Suppressor macrophage (primary cell): ENCODE measurements at places on chromosomes 5 and 9.

- DNase-seq, result no peak
Observed at GRCh38 chr5:179258922-179259730, 86.1 kb downstream of the ADAMTS2 start.

GRCh38 chr5:38670878-38671277, 114.4 kb upstream of the LIFR start:
- no peak for DNase-seq

DNA sequence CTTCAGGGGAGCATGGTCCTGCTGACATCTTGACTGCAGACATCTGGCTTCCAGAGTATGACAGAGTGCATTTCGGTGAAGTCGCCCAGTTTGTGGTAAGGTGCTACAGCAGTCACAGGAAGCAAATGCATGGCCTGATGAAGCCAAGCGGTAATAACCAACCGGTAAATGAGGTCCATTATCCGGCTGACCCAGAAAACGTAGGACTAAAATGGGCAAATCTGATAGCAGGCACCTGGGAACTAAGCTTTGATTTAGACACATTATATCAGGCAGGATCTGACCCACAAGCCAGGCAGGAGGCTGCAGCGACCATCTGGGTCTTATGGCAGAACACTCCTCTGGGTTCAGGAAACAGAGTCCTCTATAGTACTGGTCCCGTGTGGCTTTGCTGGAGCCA, 454.6 kb downstream of the GADD45G start:
- no peak for DNase-seq

DNA sequence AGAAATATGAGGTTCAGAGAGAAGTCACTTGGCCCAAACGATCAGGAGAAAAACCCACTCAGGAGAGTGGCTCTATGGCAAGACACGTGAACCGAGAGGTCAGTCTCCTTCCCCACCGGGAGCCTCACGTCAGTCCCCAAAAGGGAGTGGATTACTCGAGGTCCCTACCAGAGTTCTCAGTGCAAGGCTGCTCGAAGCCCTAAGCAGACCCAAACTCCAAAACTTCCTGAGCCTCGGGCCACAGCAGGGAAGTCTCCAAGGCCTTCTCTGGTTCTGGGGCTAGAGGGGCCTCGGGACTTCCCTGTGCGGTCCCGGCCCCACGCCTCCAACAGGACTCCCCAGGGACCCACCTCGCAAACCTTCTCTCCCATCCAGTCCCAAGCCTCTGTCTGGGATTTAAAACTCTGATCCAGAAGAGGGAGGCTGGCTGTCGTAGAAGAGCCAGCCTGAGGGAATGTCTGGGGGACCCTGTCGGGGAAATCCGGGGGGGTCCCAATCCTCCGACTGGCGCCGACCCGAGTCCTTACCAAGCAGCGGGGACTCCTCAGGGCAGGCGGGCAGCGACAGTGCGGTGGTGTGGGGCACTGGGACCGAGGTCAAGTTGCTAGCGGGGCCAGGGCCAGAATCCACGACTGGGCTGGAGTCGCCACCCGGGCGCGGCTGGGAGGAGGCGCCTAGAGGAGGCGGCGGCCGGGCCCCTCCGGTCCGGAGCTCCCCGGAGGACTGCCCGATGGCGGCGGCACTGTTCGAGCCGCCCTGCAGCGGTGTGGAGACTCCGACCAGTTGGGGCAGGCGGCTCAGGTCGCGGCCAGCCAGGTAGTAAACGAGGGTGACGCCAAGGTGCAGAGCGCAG, 679 bp downstream of the B4GALT1 start:
- peak; percentile 36 for DNase-seq

DNA sequence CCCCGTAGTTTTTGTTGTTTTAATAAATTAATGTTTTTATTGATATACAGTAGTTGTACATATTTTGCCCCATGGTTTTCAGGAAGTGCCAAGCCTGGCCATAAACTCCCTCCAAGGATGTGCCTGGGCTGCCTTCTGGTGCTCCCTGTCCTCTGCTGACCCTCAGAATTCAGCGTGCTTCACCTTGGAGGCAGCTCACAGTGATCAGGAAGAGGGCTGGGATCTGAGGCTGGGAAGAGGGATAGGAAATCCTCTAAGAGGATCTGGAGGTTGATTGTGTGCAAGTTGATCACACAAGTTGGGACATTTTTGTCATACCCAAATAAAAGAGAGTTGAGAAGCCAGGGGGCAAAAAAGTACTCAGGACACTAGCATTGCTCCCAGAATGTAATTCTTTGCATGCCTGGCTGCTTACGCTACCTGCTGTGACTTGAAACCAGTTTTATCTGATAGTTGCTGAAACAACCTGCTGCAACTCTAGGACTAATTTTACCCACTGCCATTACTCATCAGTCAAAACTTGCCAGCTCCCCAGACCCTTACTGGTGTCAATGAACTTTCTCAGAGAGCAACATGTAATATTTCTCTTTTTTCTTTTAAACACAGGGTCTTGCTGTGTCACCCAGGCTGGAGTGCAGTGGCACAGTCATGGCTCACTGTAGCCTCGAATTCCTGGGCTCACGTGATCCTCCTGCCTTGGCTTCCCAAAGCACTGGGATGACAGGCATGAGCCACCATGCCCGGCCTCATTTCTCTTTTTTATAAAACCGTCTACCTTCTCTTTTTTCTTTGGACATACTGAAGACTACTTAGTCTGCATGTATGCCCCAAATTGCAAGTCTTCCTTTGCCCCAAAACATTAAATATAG, 29.0 kb downstream of the PDE6A start:
- DNase-seq, result no peak

GRCh38 chr5:105413406-105413990, 1850.9 kb upstream of the NUDT12 start:
- DNase-seq, result no peak

DNA sequence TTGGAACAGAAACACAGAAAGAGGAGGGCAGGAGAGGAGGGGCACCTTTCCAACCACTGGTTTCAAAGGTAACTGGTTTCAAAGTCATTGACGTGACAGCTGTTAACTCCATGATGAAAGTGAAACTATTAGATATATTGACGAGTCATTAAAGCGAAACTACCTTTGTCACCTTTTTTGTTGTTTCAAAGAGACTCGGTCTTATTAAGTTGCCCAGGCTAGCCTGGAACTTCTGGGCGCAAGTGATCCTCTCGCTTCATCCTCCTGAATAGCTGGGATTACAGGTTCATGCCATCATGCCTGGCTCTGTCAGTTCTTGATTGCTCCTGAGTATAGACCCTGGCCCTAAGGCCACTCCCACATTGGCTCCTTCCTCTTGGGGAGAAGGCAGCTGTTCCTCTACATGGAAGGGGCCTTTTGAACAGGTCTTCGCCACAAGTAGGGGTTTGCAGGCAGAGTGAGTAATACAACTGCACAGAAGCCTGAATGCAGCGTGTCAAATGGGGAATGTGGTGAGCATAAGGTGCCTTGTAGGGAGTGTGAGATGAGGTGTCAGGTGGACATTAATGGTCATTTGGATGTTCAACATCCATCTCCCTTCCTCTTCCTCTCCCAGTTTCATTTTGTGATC, 3.4 kb upstream of the F12 start:
- no peak for DNase-seq

DNA sequence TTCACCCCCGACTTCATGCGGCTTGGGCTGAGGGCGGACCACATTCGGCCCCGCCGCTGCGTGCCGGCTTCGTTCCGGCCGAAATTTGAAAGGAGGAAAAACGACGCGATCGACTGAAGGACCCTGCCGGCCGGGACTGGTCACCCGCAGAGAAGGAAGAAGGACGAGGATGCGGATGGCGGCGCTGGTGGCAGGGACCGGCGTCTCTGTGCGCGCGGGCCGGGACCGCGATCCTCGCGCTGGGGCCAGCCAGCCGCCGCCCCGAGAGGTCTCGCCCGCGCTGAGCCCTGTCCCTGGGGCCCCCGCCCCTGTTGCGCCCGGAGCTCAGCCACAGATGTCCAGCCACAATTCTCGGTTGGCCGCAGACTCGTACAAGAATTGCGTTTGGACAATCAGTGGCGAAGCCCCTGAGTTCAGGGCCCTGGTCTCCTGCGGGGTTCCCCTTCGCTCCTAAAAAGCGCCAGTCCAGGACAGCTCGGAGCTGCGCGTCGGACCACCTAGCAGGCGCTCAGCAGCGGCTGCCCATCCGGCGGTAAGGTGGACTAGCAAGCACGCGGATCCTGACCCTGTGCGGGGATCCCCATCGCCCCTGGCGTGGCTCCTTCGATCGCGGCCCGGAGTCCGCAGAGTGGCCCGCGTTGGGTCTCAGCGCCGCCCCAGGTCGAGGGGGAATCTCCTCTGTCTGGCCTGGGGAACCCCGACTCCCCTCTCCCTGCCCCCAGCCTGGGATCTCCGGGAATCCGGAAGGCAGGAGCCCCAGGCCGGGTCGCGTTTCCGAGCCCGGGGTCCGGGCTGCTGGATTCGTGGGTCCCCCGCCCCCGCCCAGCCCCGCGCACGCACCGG, 21.3 kb downstream of the URM1 start:
- DNase-seq, result no peak

- DNase-seq, result no peak
Observed at GRCh38 chr9:134355561-134356279, 29.5 kb downstream of the RXRA start.

DNA sequence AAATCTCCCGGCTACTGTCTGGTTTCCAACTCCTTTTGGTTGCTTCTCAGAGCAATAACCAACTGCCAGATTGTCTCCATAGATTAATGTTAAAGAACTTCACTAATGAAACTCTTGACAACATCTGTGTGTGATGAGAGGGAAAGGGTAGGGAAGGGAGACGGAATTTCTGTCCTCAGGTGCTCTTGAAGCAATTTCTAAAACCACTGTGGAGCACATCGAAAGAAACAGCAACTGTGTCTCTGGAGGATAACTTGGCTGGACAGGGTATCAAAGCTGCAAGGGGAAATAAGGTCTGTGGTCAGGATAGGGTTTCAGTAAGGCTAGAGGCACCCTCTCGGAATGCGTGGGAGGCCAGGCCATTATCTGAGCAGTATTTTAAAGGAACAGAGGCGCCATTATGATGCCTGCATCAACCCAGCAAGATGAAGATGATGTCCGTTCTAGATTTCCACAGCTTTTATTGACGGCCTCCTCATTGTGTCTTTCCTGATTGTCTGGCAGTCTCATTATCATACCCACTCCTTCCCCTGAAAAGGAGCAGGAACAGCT, 76.6 kb downstream of the RORB start:
- no peak for DNase-seq

- DNase-seq, result no peak
Observed at GRCh38 chr9:32969270-32969669, 32.2 kb downstream of the APTX start.

- DNase-seq, result peak; percentile 48
Observed at GRCh38 chr5:54438620-54439389, 16.7 kb upstream of the HSPB3 start.

- peak; percentile 41 for DNase-seq
Observed at GRCh38 chr9:129714511-129715061, 38.3 kb downstream of the PTGES start.

DNA sequence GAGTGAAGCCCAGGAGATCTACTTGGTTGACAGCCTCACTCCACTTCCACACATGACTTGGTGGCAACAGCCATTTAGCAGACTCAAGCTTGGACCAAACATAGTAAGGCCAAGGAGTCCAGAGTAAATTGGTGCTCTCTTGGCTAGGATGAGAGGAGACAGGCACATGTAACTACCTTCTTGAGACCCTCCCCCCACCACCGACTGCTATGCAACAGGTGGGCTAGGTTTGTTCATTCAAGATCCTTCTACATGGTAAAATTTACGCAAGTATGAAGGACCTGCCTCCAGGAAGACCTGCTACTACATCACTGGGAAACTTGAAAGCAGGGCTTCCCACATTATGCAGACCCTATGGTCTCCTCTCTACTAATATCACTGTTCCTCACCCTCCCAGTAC, 442.4 kb downstream of the SPOCK1 start:
- no peak for DNase-seq

- DNase-seq, result no peak
Observed at GRCh38 chr9:124890179-124890578, 28.2 kb downstream of the ARPC5L start.

- peak; percentile 61 for DNase-seq
Observed at GRCh38 chr5:172757394-172758010, 13.5 kb downstream of the DUSP1 start.

GRCh38 chr9:14062586-14063221, 251.2 kb downstream of the NFIB start:
- DNase-seq, result no peak

- no peak for DNase-seq
Observed at GRCh38 chr9:111658943-111659342, 2.5 kb upstream of the GNG10 start.

- DNase-seq, result no peak
Observed at GRCh38 chr9:79977510-79978197, 405.9 kb downstream of the TLE4 start.

GRCh38 chr5:157594257-157594656, 18.7 kb upstream of the ADAM19 start:
- DNase-seq, result no peak

- no peak for DNase-seq
Observed at GRCh38 chr5:39720136-39720535, 295.4 kb upstream of the DAB2 start.

GRCh38 chr9:75121914-75122558, 33.7 kb downstream of the OSTF1 start:
- DNase-seq, result no peak

DNA sequence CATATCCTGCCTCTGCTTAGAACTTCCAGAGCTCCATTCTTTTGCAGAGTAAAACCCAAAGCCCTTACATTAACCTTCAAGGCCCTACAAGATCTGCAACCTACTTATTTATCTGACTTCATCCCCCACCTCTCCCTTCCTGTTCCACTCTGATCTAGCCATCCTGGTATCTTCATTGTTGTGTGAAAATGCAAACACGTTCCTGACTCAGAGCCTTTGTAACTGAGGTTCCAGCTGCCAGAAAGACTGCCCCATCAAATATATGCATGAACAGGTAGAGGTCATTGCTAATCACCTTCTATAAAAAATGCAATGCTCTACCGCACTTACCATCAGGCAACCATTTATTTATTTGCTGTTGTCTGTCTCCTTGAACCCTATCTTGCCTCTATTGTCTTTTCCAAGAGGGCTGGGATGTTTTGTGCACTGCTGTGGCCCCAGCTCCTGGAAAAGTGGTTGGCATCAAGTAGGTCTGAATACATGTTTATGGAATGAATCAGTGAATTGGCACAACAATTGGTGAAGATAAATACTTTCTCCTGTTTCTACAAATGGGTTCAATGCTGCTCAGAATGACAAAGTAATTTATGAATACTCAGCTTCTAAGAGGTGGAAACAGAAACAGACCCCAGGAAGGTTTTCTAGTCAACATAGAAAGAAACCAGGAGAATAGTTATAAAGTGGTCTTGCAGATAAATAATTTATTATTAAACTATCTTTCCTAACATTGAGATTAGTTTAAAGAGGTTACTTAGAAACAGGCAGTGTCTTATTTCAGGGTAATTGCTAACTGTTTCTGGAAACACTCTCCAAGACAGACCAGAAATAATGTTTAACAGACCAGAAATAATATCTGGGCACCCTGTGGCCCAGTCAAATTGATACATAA, 230.6 kb upstream of the CD180 start:
- no peak for DNase-seq
